ENCODE measurements at places on chromosomes 16 and 17.

GRCh38 chr16:56309008-56309407 lies 116.3 kb downstream of the AMFR start:
- DNase-seq: no peak

DNA sequence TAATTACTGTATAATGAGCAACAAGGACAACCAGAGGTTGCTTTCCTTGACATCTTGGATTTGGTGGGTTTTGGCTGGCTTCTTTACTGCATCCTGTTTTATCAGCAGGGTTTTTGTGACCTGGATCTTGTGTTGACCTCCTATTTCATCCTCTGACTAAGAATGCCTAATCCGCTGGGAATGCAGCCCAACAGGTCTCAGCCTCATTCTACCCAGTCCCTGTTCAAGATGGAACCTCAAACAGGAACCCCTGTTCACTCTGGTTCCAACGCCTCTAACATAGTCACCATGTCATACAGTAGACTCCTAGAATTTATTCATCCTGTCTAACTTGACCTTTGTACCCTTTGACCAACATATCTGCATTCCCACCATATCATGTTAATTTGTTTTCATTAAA lies 183.8 kb upstream of the SOX9 start:
- DNase-seq: no peak

- DNase-seq: no peak
Observed at GRCh38 chr16:46887524-46887854, 3.3 kb downstream of the GPT2 start.

GRCh38 chr16:29663016-29663806 lies at the start of gene SPN:
Gene SPN (plus strand): TSS chr16:29663247. CDS start chr16:29663729, 482 bp downstream.
- peak; percentile 99 for DNase-seq

GRCh38 chr16:82533189-82533588 lies 93.6 kb upstream of the CDH13 start:
- no peak for DNase-seq

DNA sequence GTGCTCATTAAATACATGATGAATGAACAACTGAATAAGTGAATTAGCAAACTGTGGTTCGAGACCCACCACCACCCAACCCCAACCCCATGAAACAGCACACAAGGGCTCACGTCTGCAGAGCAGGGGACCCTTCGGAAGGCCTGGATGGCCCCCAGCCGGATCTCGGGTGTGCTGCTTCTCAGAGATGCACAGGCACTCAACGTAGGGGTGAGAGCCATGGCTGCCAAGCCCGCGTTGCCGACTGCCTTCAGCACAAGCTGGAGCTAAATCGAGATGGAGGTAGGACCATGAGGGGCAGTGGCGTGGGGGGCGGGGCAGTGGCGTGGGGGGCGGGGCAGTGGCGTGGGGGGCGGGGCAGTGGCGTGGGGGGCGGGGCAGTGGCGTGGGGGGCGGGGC lies 93.2 kb downstream of the LITAF start:
- no peak for DNase-seq

GRCh38 chr17:50338645-50339044 lies 7.3 kb upstream of the XYLT2 start:
- no peak for DNase-seq

- DNase-seq: peak; percentile 63
Observed at GRCh38 chr17:56679115-56679776, 85.7 kb downstream of the NOG start.

DNA sequence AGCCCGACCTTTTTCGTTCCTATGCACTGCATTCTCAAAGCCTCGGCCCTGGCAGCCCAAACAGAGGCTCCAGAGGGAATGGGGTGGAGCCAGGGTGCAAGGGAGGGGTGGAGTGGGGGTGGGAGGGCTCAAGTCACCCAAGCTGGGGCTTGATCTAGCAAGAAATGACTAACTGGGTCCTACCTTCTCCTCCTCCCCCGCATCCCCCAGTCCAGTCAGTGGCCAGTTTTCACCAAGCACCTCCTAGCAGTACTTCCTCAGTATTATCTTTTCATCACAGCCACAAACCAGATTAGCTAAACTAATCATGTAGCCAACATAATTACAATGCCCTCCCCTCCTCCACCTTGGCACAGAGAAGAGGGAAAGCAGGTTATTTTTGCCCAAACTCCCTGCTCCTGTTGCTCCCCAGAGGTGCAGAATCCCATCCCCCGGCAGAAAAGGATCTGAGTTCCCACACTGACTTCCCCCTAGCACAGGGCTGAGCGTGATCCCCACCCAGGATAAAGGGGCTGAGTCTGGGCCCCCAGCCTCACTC lies 2.2 kb downstream of the JUP start:
- peak; percentile 88 for DNase-seq

- DNase-seq: no peak
Observed at GRCh38 chr16:50645563-50646220, 35.4 kb downstream of the SNX20 start.

DNA sequence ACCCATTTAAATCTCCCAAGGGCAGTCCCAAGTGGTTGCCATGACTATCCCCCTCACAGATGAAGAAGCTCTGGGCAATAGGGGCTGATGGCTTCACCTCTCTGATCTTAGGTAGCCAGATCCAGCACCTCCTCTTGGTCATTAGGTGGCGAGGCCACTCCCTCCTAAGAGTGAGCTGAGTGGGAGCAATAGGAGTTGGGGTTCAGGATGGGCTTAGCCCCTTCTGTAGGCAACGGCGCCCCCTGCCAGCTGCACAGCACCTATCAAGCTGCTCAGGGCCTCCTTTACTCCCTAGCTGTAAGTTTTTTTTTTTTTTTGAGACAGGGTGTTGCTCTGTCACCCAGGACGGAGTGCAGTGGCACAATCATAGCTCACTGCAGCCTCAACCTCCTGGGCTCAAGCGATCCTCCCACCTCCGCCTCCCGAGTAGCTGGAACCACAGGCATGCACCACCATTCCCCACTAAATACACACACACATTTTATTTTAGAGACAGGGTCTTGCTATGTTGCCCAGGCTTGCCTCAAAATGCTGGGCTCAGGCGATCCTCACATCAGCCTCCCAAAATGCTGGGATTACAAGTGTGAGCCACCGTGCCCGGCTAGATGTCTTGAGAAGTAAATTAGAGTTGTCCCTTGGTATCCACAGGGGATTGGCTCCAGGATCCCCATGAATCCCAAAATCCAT lies 3.5 kb upstream of the RRAD start:
- DNase-seq: peak; percentile 70

- DNase-seq: no peak
Observed at GRCh38 chr16:27977966-27978365, 85.5 kb downstream of the GSG1L start.

- DNase-seq: peak; percentile 86
Observed at GRCh38 chr16:4415538-4416199, 727 bp downstream of the CORO7 start.
